Ovary (tissue), 10 donors: ENCODE measurements at places on chromosomes 2 and 18. TPM values are rescaled to one million over a fixed set of nuclear protein-coding genes. Genes with fewer than 3 reads are reported as not detected.

Gene LONRF2
- 37.8 TPM for total RNA-seq

GRCh38 chr2:73902284-73902683 is 9.5 kb downstream of the ACTG2 start:
- no peak for DNase-seq
- no peaks in the 10 kb centered on the region for H3K36me3 ChIP-seq
- H3K4me3 ChIP-seq = no peak overlapping the region
- no peaks in the 10 kb centered on the region for H3K4me1 ChIP-seq

Gene TMEM198
- 5.8 TPM for total RNA-seq

Gene CBLN2
- total RNA-seq = not detected

Gene WDFY1
- 35.9 TPM for total RNA-seq

GRCh38 chr18:66990909-66991308 is 387.0 kb upstream of the CDH19 start:
- no peak overlapping the region for H3K27ac ChIP-seq
- no peaks in the 10 kb centered on the region for H3K27me3 ChIP-seq
- no peaks in the 10 kb centered on the region for H3K36me3 ChIP-seq
- no peak for DNase-seq
- no peak overlapping the region for H3K4me3 ChIP-seq

Gene SCN3A
- 0.20 TPM for total RNA-seq

Gene EMX1
- total RNA-seq = 1.1 TPM

- no peak overlapping the region for H3K27ac ChIP-seq
- no peak for DNase-seq
- H3K4me1 ChIP-seq = no peaks in the 10 kb centered on the region
- no peak overlapping the region for H3K4me3 ChIP-seq
Measured at GRCh38 chr2:118697781-118698180, 149.7 kb downstream of the EN1 start.

- no peak overlapping the region for H3K4me3 ChIP-seq
- H3K36me3 ChIP-seq = no peaks in the 10 kb centered on the region
- no peak overlapping the region for H3K27ac ChIP-seq
- H3K4me1 ChIP-seq = no peaks in the 10 kb centered on the region
Measured at GRCh38 chr2:150832686-150833085, 345.2 kb upstream of the RND3 start.

DNA sequence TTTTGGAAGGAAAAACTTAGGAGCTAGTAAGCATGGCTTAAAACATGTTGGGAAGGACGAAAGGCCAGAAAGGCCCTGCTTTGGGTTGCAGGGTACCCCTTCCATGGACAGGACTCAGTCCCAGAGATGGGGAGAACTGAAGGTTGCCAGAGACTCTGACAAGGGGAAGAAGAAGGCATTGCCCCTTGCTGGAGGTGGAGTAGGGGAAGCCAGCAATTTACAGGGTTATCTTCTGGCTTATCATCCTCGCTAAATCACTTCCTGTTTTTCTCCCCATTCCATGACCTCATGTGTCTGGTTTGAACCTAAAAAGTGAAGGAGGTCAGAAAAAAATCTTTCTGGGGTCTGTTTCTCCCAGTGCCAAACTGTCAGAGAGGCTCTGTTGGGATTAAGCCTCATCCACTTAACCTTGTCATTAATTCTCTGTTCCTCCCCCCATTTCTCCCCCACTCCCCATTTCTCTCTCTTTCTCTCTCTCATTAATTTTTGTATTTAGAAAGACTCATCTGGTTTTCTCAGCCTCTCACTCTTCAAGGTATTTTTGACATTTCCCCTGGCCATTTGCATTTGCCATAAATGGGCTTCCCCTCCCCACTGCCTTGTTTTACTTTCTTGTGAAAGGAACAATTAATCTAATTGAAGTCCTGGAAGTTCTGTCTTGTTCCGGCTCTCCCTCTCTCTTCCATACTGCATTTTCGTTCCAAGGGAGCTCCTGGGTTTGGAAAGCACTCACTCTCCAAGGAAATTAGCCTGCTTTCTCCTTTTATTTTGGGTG is 17.4 kb downstream of the NRP2 start:
- H3K4me3 ChIP-seq = no peak overlapping the region
- H3K4me1 ChIP-seq = peaks cover 51% of the 10 kb centered on the region
- no peak for DNase-seq

Gene CDK15
- 10.0 TPM for total RNA-seq

- H3K27ac ChIP-seq = no peak overlapping the region
- H3K36me3 ChIP-seq = no peaks in the 10 kb centered on the region
- peak overlapping the region; percentile 29 for H3K4me3 ChIP-seq
- H3K27me3 ChIP-seq = no peaks in the 10 kb centered on the region
- H3K4me1 ChIP-seq = peaks cover 5% of the 10 kb centered on the region
Measured at GRCh38 chr2:70887550-70888246, 48.0 kb upstream of the ATP6V1B1 start.

DNA sequence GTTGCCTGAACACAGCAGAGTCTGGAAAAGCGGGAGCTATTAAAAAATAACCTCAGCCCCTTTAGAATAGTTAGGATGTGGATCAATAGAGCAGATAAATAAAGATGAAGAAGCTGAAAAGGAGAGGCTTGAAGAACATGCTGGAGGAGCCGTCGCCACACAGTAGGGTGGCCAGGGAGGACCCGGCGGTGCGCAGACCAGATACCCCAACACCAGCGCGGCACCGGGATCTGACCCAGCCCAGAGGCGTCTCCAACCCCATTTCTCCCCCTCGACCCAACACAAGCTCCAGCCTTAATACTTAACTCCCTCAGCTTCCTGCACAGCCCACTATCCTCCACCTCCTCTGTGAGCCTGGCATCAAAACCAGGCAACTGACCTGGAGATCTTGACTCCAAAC is 16.0 kb downstream of the CYB5A start:
- no peak for DNase-seq
- H3K4me1 ChIP-seq = peaks cover 16% of the 10 kb centered on the region
- no peak overlapping the region for H3K27ac ChIP-seq
- no peaks in the 10 kb centered on the region for H3K27me3 ChIP-seq
- H3K4me3 ChIP-seq = no peak overlapping the region
- H3K36me3 ChIP-seq = no peaks in the 10 kb centered on the region

- H3K4me3 ChIP-seq = no peak overlapping the region
- no peaks in the 10 kb centered on the region for H3K4me1 ChIP-seq
- DNase-seq = no peak
- H3K27ac ChIP-seq = no peak overlapping the region
Measured at GRCh38 chr2:162712598-162712997, 126.0 kb downstream of the KCNH7 start.
